ENCODE measurements at places on chromosomes 5 and 9.

DNA sequence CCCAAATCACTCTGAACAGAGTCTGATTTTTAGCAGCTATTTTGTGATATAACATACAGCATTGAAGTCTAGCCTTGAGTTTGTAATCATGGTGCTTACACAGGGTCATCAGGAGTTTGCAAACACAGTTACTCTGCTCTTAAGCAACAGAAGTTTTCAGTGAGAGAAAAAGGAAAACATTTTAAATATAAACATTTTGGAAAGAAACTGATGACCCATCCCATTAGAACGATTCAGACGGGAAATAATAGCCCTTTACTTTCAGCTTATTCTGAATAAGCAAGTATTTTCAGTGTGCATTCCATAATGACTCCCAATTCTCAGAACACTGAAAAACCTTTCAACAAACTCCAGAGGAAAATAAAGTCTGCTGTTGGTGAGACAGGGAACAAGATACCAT, 46.7 kb upstream of the TMC1 start:
- no peak for ATAC-seq
- no peak overlapping the region for H3K4me3 ChIP-seq
- no peaks in the 10 kb centered on the region for H3K36me3 ChIP-seq

DNA sequence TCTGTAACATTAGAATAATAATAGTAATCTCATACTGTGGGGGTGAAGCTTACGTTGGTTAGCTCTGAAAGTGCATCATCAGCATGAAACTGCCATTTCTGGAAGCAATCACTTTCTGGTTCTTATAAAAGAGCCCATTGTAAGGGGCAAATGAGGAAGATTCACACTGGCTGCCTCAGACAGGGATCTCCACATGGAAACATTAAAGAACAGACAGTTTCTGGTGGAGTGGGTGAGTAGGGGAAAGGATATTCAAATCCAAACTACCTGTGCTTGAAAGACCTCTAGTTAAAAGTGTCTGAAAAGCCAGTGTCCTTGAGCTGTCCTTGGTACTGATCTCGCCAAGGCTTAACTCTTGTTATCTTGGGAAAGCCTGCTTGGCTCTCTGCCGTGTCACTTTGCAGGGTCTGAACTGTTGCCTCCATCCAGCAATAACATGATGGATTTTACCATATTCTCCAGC, 19.1 kb upstream of the SLC31A2 start:
- no peak overlapping the region for H3K27ac ChIP-seq
- no peaks in the 10 kb centered on the region for H3K36me3 ChIP-seq
- H3K27me3 ChIP-seq: peaks cover 37% of the 10 kb centered on the region
- no peaks in the 10 kb centered on the region for H3K4me1 ChIP-seq
- no peak overlapping the region for H3K4me3 ChIP-seq

- H3K27me3 ChIP-seq: no peaks in the 10 kb centered on the region
- peaks cover 67% of the 10 kb centered on the region for H3K4me1 ChIP-seq
- H3K4me3 ChIP-seq: peak overlapping the region; percentile 86
- peak overlapping the region; percentile 90 for H3K27ac ChIP-seq
- ATAC-seq: no peak
These were observed 51.2 kb upstream of the TNFAIP8 start for GRCh38 chr5:119304439-119305211.

DNA sequence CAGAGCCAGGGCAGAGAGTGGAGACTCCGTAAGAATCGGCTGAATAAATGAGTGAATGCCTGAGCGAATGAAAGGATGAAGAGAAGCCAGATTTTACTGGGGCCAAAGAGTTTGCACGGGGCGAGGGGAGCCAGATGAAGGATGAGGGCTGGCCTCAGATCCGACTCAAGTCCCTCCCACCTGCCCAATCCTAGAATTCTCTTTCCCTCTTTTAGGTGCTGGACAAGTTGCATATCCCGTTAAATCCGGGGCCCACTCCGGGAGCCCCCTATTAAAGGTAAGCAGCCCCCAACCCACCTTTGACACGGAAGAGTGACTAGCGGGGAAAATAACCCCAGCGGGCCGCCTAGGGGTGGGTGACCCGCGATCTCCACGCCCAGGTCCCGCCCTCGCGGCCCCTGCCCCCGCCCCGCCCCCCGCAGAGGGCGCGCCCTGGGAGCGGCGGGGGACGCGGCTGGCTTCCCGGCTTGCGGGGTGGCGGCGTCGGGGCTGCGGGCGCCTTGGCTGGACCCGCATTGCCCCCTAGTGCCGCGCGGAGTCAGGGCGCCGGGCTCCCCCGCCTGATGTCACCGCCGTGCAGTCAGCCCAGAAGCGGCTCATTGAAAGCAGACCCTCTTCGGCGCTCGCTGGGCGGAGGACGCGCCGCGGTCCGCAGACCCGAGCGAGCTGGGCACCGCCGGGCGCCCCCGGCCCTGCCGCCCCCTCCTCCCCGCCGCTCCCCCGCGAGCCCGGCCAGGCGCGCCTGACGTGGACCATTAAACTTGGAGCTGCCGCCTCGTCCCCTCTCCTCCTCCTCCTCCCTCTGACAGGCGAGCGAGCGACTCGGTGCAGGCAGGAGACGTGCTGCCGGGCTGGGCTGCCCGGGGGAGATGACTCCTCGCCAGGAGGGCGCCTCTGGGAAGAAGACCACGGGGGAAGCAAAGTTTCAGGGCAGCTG, at the start of gene ADRA1B:
Gene ADRA1B (plus strand): TSS at position 579 of the 937 bp plus-strand sequence. CDS start 424 bp downstream, outside the sequence.
- peaks cover 57% of the 10 kb centered on the region for H3K27me3 ChIP-seq
- H3K36me3 ChIP-seq: no peaks in the 10 kb centered on the region
- peak within 1 kb of the TSS; percentile 56 for H3K4me3 ChIP-seq

DNA sequence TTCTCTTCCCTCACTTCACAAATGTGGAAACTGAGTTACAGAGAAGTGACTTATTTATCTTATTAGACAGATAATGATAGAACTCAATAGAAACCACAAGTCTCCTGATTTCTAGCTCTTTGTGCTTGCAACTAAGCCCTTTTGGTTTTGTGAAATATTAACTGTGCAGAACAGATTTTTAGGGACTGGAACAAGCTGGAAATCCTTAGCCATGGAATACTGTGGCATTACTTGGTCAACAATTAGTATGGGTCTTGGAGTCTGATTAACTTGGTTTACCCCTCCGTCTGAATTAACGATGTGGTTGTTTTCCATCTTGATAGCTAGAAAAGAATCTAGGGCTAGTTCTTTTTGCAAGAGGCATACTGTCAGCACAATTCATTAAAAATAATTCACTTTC, 584 bp upstream of the KLF9 start:
- ATAC-seq: no peak
- H3K4me1 ChIP-seq: peaks cover 15% of the 10 kb centered on the region
- H3K4me3 ChIP-seq: peak overlapping the region; percentile 97
- peaks cover 48% of the 10 kb centered on the region for H3K36me3 ChIP-seq
- no peaks in the 10 kb centered on the region for H3K27me3 ChIP-seq

- H3K4me3 ChIP-seq: peak overlapping the region; percentile 3
- ATAC-seq: peak; percentile 60
- no peaks in the 10 kb centered on the region for H3K36me3 ChIP-seq
- H3K4me1 ChIP-seq: peaks cover 14% of the 10 kb centered on the region
These were observed 160.9 kb downstream of the AUH start for GRCh38 chr9:91200692-91201336.

- peaks cover 29% of the 10 kb centered on the region for H3K4me1 ChIP-seq
- peaks cover 13% of the 10 kb centered on the region for H3K27me3 ChIP-seq
- H3K4me3 ChIP-seq: peak overlapping the region; percentile 89
These were observed 821 bp downstream of the CTNNA1 start for GRCh38 chr5:138753794-138754698.

- no peak for ATAC-seq
- H3K27me3 ChIP-seq: peaks cover 21% of the 10 kb centered on the region
- H3K27ac ChIP-seq: no peak overlapping the region
These were observed 174.2 kb upstream of the PUM3 start for GRCh38 chr9:3018071-3018470.

GRCh38 chr5:65873181-65873750, 53.1 kb upstream of the ERBIN start:
- ATAC-seq: no peak
- H3K36me3 ChIP-seq: no peaks in the 10 kb centered on the region
- H3K4me3 ChIP-seq: no peak overlapping the region
- H3K27me3 ChIP-seq: no peaks in the 10 kb centered on the region
- no peak overlapping the region for H3K27ac ChIP-seq
- peaks cover 4% of the 10 kb centered on the region for H3K4me1 ChIP-seq

DNA sequence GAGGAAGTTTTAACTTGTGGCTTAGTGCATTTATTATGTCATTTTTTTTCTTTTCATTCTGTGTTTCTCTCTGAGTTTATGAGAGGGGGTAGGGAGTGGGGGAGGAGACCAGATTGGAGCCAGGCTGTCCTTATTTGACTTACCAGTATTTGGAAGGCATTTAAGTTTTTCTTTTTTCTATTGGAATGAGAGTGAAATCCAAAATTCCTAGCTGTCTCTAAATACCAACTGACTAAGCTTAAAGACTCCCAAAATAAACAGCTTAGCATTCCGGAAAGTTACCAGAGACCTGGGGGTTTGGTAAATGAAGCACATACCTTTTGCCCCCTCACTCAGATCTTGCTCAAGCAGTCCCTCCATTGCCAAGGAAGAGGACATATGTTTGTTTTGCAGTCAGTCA, 581.9 kb upstream of the BRINP1 start:
- ATAC-seq: no peak
- no peaks in the 10 kb centered on the region for H3K36me3 ChIP-seq
- no peak overlapping the region for H3K27ac ChIP-seq
- H3K4me1 ChIP-seq: no peaks in the 10 kb centered on the region
- no peak overlapping the region for H3K4me3 ChIP-seq

- H3K27ac ChIP-seq: no peak overlapping the region
- H3K36me3 ChIP-seq: no peaks in the 10 kb centered on the region
- H3K27me3 ChIP-seq: peaks cover 19% of the 10 kb centered on the region
- ATAC-seq: no peak
- no peaks in the 10 kb centered on the region for H3K4me1 ChIP-seq
- no peak overlapping the region for H3K4me3 ChIP-seq
These were observed 30.8 kb downstream of the DAB2IP start for GRCh38 chr9:121682201-121682600.

DNA sequence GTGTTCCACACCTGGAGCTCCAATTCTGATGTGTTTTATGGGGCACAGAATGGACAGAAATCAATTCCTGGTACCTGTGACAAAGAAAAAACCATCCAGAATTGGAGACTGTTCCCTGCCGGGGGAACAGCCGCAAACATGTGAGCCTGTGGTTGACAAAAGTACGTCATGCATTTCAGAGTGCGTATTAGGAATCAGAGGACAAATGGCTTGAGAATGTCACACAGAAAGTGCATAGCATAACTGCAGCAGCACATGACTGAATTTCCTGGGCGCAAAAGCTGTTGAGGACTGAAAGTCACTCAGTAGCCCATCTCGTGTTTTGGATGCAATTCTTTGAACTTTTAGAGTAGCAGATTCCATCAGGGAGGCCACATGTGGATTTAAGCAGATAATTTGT, 85.1 kb downstream of the TRIO start:
- no peaks in the 10 kb centered on the region for H3K4me1 ChIP-seq
- no peaks in the 10 kb centered on the region for H3K36me3 ChIP-seq
- no peak overlapping the region for H3K27ac ChIP-seq

GRCh38 chr5:176535101-176535663, 2.0 kb downstream of the RNF44 start:
- H3K4me1 ChIP-seq: peaks cover 27% of the 10 kb centered on the region
- peak overlapping the region; percentile 96 for H3K4me3 ChIP-seq
- peak overlapping the region; percentile 91 for H3K27ac ChIP-seq
- peaks cover 60% of the 10 kb centered on the region for H3K36me3 ChIP-seq

- no peak overlapping the region for H3K4me3 ChIP-seq
- peaks cover 12% of the 10 kb centered on the region for H3K27me3 ChIP-seq
- no peak for ATAC-seq
These were observed 32.2 kb downstream of the SPOCK1 start for GRCh38 chr5:137466889-137467288.

- no peaks in the 10 kb centered on the region for H3K27me3 ChIP-seq
- no peaks in the 10 kb centered on the region for H3K4me1 ChIP-seq
- no peak overlapping the region for H3K27ac ChIP-seq
- no peaks in the 10 kb centered on the region for H3K36me3 ChIP-seq
- no peak for ATAC-seq
These were observed 303.0 kb upstream of the CDH9 start for GRCh38 chr5:27341342-27341741.
